Hepatic stellate cell (primary cell): ENCODE measurements at places on chromosomes 11 and 22.

DNA sequence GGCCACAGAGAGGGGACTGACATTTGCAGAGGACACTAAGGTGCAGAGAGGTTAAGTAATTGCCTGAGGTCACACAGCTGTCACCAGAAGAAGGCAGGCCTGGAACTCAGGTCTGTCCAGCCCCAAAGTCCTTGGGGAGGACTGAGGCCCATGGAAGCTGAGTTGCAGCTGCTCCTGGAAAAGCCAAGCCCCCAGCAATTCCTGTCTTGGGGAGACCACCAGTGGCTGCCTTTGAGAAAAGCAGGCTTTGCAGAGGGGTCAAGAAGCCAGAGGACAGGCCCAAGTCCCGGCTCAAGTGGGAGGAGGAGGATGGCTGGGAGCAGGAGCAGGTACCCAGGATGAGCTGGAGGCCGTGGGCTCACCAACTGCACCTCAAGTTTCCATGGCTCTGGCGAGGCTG lies 3.4 kb downstream of the NFAM1 start:
- DNase-seq, result no peak

DNA sequence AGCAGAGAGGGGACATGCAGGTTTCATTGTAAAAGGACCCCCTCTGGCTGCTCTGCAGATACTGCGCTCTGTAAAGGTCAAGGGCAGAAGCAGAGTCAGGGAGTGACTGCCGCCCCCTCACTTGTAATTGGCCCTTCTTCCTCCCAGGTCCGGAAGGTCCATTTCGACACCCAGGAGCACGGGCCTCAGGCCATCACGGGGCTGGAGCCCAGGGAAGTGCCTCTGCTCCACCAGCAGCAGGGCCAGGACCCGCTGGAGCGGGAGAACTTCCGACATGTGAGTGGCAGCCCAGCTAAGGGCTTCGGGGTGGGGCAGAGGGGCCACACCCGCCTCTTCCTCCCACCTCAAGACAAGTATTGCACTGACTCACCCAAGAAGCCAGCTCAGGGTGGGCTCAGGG lies 24.0 kb upstream of the LRRC10B start:
- peak; percentile 7 for DNase-seq

DNA sequence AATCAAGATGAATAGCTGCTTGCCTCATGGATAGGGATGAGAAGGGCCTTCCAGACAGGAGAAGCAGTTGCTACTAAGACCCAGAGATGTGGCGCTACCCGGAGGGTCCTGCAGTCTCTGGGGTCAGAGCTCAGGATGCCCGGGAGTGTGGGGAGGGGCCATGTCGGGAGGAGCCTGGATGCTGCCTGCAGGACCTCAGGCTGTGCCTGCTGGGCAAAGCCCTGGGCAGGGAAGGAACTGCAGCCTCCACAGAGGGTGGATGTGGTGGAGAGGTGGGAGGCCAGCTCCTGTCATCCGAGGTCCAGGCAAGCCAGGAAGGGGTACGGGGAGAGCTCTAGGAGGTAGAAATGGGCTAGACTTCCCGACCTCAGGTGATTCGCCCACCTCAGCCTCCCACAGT lies 11.0 kb downstream of the PRR5 start:
- DNase-seq, result no peak

- DNase-seq, result no peak
Measured at GRCh38 chr22:44998296-44998695, 11.5 kb downstream of the PHF21B start.

GRCh38 chr22:27022274-27022895 lies 365.0 kb downstream of the MIAT start:
- no peak for DNase-seq

DNA sequence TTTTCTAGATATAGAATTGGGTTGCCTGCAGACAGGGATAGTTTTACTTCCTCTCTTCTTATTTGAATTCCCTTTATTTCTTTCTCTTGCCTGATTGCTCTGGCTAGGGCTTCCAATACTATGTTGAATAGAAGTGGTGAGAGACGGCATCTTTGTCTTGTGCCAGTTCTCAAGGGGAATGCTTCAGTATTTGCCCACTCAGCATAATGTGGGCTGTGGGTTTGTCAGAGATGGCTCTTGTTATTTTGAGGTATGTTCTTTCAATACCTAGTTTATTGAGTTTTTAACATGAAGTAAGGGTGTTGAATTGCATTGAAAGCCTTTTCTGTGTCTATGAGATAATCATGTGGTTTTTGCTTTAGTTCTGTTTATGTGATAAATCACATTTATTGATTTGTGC lies 273.9 kb upstream of the CHORDC1 start:
- no peak for DNase-seq

DNA sequence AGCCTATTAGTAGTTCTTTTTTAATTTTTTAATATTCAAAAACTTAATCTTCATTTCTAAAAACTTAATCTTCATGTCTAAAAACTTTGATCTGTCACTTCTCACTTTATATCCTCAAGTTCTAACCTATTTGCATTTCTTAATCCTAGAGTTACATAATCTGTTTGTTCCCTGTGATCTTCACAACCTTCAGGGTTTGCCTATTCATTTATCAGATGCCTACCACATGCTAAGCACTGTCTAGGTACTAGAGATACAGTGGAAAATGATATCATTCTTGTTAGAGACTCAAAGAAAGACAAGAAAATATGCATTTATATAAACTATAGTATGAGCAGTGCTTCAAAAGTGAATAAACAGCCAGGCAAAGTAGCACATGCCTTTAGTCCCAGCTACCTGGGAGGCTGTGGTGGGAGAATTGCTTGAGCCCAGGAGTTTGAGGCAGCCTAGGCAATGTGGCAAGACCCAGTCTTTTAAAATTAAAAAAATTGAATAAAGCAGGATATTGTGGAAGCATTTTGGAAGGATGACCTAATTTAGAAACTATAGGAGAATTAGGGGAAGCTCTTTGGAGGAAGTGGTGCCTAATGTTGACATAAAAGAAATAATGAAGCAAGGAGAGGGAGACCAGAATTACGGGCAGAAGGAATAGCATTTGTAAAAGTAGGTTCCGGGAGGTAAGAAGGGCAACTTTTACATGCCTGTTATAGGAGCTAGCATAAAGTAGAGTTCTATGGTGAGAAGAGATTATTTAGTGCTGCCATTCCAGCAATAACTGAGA lies 54.4 kb upstream of the GRK2 start:
- DNase-seq, result no peak

DNA sequence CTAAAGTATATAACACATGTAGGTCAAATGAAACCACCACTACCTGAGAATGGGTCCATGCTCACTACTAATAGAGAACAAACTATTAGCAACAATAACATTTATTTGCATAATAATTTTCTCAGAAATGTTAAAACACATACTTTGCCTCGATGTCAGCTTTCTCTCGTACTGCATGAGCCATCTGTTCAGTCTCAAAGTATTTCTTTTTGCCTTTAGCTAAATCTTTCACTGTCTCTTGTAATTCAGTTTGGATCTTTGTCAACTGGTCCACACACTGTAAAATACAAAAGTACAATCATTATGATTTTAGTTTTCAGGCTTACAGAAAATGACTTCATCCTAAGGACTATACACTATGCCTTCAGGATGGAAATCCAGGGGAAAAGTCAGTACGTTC lies 153.3 kb downstream of the FCHSD2 start:
- DNase-seq, result no peak

DNA sequence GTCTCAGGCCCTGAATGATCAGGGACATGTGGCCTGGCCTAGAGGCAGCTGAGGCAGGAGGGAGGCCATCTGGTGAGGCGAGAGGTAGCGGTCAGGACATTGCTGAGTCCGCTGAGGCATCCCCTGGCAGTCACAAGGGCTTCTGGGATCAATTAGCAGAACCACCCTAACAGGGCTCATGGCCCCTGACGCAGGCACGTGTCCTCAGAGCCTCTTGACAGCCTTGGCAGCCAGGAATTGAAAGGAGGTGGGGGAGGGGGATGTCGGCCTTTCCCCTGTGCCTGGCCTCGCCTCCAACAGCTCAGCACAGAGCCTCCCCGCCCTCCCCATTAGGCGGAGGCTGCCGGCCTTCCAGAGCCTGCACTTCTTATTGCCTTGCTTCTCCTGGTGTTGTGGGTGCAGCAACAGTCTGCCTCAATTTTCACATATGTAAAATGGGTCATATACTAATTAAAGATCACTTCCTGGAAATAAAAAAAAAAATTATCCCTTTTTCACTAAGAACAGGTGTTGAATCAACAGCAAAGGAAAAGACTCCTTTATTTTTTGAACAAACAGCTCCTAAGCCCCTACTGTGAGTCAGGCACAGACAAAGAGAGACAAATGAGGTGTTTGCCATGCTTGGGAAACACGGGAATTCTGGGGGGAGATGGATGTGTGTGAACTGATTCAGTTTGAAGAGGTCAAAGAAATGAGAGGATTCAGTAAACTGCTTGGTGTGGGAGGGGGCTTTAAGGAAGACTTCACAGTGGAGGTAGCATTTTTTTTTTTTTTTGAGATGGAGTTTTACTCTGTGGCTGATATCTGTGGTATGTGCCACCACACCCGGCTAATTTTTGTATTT lies 55.3 kb downstream of the NFAM1 start:
- DNase-seq, result no peak

GRCh38 chr11:24521601-24522000 lies 24.7 kb downstream of the LUZP2 start:
- no peak for DNase-seq

DNA sequence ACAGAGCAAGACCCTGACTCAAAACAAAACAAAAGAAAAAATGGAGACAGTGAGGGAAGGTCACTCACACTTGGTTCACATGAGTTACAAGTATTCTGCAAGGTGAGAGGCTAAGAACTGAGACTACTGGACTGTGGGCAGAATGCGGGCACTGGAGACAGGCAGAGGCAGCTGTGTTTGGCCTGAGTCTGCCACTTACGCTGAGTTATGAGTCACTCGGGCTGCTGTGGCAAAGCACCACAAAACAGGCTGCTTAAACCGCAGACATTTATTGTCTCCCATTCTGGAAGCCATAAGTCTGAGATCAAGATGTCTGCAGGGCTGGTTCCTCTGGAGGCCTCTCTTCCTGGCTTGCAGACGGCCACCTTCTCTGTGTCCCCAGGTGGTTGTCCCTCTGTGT lies 122.8 kb downstream of the SHANK2 start:
- DNase-seq, result no peak

DNA sequence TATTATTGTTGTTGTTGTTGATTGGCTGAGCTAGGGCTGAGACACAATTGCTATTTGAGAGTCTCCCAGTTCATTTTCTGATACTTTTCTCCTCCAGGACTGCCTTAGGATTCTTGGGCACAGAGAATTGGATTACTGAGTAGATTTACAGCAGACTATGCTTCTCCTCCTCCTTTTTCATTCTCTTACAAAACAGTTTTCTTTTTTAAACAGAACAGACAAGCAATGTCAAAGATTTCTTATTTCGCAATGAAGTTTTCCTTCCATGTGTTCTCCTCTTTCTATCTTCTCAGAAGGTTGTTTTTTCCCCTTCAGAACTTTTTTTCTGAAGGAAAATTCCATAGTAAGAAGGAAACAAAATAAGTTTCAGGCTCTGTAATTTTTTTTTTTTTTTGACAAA lies 19.8 kb upstream of the TIMP3 start:
- no peak for DNase-seq

DNA sequence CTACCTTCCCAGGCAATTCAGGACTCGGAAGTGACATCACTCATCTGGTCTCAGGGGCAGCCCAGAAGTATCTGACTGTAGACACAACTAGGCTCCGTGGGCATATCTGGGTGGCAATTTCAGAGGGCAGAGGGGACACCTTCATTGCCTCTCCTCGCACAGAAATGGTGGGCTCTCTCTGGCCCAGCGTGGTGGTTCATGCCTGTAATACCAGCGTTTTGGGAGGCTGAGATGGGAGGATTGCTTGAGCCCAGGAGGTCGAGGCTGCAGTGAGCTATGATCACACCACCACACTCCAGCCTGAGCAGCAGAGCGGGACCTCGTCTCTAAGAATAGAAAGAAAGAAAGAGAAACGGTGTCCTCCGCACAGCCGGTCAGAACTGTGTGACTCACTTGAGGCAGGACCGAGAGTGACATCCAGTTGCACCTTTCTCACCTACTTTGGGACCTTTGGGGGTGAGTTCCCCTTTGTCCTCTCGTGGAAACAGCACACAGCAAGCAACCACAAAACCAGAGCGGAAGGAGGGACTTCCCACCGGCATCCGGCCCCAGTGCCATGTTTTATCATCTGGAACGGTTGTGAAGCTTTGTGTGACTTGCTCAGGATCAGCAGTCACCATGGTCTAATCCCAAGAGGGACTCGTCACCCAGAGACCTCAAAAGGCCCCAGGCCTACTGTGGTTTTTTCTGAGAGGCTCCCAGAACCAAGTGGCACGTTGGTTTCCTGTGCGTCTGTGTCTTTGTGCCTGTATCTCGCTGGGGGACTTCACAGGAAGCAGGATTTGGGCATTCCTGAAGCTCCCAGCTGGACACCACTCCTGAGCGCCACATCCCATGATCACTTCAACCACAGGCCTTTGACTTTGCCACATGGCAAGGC lies 38.4 kb upstream of the EMID1 start:
- DNase-seq, result no peak
